IMR-90 (cell line): ENCODE measurements at places on chromosomes 16 and 17. TPM values are rescaled to one million over a fixed set of nuclear protein-coding genes. Genes with fewer than 3 reads are reported as not detected.

GRCh38 chr17:47266782-47267181, 13.2 kb downstream of the ITGB3 start:
- H3K27me3 ChIP-seq, result no peaks in the 10 kb centered on the region
- H3K4me1 ChIP-seq, result peaks cover 12% of the 10 kb centered on the region
- peak; percentile 51 for DNase-seq

The TBC1D3I gene
- 0.07 TPM in 1 of 2 replicates, not detected in the other for polyA plus RNA-seq

The TBC1D3B gene
- polyA plus RNA-seq, result 0.94 and 1.6 TPM in 2 replicates

The METTL23 gene
- polyA plus RNA-seq, result 32.1 and 36.5 TPM in 2 replicates

The CSH2 gene
- not detected in 2 replicates for polyA plus RNA-seq

GRCh38 chr17:65902155-65902554, 289.8 kb downstream of the CEP112 start:
- no peaks in the 10 kb centered on the region for H3K4me1 ChIP-seq
- H3K4me3 ChIP-seq, result no peak overlapping the region
- no peak for DNase-seq
- no peaks in the 10 kb centered on the region for H3K27me3 ChIP-seq
- H3K36me3 ChIP-seq, result no peaks in the 10 kb centered on the region

The NOD2 gene
- polyA plus RNA-seq, result not detected in 2 replicates

DNA sequence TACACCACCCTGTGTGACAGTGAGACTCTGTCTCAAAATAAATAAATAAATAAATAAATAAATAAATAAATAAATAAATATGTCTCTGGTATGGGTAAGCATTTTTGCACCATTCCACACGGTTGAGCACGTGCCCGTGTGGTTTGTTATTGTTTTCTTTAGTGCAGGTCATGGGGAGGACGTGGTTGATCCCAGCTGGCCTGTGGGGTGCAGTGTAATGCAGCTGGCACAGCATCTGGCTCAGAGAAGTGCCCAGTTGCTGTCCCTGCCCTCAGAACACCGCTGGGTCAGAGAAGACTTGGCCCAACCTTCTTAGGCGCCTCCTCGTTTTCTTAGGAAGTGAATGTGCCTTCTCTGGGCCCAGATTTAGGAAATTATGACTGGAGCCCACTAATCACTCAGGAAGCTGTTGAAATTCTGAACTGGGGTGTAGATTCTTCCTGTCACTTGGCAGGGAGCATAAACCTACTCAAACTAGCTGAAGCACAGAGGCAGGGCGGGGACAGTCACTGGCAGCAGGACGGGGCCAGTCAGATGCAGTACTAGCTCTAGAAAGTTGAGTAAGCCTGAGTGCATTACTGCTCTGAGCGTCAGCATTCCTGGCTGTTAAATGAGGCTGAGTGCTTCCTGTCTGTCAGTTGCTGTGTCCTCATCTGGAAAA, 85.9 kb downstream of the SNX29 start:
- H3K27me3 ChIP-seq, result no peaks in the 10 kb centered on the region
- no peaks in the 10 kb centered on the region; the same call in 1 of the 2 replicates for H3K36me3 ChIP-seq
- H3K4me1 ChIP-seq, result peaks cover 10% of the 10 kb centered on the region
- H3K4me3 ChIP-seq, result no peak overlapping the region
- no peak overlapping the region for H3K27ac ChIP-seq
- DNase-seq, result peak; percentile 72

DNA sequence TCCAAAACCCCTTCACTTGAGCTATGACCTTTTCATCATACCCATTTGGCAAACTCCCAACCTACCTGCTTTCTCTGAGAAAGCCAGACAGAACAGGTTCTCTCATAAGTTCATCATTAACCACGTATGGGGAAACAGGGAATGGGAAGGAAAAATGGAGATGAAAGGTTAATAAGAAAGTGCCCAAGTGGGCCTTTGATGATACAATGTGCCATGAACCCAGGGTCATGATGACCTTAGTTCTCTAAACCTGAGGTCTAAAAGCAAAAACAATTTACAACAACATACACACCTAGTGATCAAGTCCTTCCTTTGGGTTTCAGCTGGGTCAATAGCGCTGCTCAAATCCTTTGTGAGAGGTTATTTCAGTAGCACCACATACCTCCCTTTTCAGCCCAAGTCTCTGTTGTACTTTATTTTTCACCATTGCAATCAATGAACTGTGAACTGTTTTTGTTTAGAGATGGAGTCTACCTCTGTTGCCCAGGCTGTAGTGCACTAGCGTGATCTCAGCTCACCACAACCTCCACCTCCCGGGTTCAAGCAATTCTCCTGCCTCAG, 14.5 kb upstream of the RANGRF start:
- peaks cover 8% of the 10 kb centered on the region for H3K36me3 ChIP-seq
- H3K4me1 ChIP-seq, result no peaks in the 10 kb centered on the region; the same call in 1 of the 2 replicates
- DNase-seq, result no peak
- no peak overlapping the region for H3K27ac ChIP-seq
- H3K27me3 ChIP-seq, result no peaks in the 10 kb centered on the region

- no peaks in the 10 kb centered on the region for H3K4me1 ChIP-seq
- no peak overlapping the region for H3K4me3 ChIP-seq
- H3K27me3 ChIP-seq, result peaks cover 48% of the 10 kb centered on the region
- no peak for DNase-seq
Measured at GRCh38 chr16:68642436-68643101, 2.5 kb upstream of the CDH3 start.

The GPRC5C gene
- polyA plus RNA-seq, result not detected in 2 replicates
